Stimulated activated CD8-positive, alpha-beta memory T cell treated with anti-CD3 and anti-CD28 coated beads, Interleukin-12 subunit alpha, Interleukin-12 subunit beta, amount 100 ng/mL, for 1 hour (primary cell): ENCODE measurements at places on chromosomes 1 and 21.

DNA sequence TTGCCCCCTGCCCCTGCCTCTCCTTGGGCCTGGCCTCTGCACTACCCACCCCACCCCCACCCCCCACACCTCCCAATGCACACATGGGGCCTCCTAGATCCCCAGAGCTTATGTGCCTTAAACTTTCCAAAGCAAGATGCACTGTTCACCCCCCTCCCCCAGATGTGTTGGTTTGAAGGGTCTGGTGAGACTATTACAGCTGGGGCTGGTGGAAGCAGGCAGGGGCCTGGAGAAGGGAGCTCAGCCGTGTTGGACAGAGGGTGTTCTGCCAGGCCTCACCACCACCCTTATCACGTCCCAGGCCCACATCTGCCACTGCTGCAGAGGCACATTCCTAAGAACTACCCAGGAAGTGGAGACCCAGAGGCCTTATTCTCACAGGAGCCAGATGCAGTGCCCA is 18.3 kb upstream of the RSPO1 start:
- no peak for DNase-seq

DNA sequence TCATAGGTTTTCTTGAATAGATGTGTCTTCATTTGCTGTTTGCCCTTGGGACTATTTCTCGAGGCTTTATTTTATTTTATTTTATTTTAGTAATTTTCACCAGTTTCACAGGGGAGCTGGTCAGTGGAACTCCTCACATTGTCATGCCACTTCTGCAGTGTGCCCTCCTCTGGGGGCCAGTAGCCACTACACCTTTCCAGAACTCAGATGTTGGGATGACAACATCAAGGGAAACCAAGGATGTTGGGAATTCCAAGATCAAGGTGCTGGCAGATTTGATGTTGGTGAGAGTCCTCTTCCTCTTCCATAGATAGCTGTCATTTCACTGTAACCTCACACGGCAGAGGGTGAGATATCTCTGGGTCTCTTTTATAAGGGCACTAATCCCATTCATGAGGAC is 35.5 kb downstream of the SLC26A9 start:
- DNase-seq: no peak

GRCh38 chr1:63063367-63063766 is 259.0 kb upstream of the FOXD3 start:
- DNase-seq: no peak

GRCh38 chr1:186286615-186287315 is 88.3 kb downstream of the TPR start:
- DNase-seq: no peak

DNA sequence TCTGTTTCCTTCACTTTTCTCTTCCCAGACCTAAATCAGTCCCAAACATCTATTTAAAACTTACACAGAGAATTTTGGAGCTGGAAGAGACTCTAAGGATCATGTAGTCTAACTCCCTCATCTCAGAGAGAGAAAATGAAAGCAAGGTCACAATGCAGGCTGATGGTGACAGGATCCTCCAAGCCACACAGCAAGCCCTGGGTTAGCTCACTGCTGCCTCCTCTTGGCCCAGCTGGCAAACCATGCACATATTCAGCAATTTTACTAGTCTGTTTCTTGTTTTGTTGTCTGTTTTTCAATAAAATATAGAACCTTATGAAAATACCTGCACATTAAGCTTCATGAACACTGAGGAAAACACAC is 27.7 kb upstream of the LY9 start:
- DNase-seq: peak; percentile 68

DNA sequence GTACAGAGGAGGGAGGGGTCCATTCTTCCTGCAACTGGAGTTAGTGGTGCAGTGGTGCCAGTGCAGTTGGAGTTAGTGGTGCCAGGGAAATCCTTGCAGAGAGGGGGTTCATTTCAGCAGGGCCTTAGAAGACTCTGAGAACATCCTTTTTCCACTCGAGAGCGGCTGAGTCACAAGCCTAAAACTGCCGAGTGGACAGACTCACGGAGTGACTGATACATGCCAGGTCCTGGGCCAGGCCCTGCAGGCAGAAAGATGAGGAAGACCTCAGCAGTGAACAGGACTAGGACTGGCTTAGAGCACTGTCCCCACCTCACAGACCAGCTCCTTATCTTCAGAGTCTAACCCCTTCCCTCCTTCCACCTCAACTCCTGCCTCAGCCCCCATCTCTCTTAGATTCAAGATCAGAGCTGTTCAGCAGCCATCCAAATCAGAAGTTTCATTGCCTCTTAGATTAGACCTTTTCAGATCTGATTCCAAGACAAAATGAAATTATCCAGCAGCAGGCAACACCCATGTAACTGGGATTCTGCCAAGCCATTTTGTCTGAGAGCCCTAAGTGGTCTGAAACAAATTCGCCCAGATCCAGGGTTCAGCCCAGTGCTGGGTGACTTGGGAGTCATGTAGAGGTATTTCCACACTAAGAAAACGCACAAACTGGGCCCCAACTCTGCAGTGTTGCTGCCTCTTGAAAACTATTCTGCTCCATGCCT is 12.7 kb upstream of the IKBKE start:
- DNase-seq: no peak

GRCh38 chr21:34085129-34085528 is 11.8 kb downstream of the MRPS6 start:
- no peak for DNase-seq

DNA sequence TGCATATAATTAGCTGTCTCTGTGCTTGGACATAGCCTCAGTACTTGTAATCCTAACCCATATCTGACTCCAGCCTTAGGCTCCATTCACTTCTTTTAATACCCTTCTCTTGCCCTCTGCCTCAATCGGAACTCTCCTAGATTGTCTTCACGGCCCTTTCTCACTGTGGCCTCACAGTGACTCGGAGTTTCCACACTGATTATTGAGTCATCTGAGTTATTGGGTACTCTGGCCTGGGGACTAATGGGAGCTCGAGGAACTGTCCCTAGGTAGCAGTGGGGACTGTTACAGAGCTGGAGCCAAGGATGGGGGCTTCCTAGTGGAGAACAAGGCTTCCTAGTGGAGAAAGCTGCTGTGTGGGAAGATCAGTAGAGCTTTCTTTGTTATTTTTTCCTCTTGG is 17.0 kb downstream of the TRAF5 start:
- no peak for DNase-seq

DNA sequence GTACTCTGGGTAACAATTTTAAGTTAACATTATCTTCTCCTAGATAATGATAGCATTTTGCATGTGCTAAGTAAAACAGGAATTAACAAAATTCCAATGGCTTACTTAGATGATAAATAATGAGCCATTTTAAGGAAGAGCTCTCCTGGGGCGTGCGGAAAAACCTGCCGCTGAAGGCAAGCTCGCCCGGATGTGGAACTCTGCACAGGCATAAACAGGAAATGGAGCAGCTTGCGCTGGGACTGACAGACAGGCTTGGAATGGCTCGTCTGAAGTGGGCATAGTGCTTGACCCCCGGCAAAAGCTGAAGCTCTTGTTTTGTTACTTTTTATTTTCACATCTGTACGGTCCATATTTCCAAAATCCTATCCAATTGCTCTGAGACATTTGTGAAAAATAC is 169.2 kb downstream of the ZNF281 start:
- DNase-seq: no peak

DNA sequence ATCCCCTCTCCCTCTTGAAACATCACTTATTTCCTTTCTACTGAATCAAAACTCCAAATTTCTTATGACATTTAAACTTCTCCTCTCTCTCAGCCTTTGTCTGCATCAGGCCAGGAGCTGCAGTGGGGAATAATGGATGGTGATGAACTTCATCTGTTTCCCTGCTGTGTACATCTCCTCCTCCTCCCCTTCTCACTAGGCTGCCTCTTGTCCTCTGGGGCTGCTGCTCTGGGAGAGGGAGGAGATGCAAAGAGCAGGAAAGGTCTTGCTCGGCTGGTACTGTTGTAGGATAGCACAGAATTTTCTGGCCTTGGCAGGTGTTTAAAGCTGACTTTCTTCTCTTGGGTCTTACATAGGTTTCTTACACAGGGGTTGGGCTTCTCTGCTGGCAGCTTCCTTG is 31.1 kb upstream of the FMOD start:
- no peak for DNase-seq

- no peak for DNase-seq
Measured at GRCh38 chr1:21825393-21825792, 13.3 kb downstream of the LDLRAD2 start.

DNA sequence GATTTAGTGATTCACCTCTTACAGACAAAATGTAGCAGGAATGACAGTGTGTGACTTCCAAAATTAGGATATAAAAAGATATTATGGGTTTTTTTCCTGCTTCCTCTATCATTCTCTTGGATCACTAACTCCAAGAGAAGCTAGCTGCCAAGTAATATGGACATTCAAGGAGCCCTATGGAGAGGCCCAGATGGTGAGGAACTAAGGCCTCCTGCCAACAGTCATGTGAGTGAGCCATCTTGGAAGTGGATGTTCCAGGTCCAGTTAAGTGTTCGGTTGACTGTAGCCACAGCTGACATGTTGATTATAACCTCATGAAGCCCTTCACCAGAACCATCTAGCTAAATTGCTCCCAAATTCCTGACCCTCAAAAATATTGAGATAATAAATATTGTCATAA is 38.8 kb downstream of the CD160 start:
- no peak for DNase-seq

DNA sequence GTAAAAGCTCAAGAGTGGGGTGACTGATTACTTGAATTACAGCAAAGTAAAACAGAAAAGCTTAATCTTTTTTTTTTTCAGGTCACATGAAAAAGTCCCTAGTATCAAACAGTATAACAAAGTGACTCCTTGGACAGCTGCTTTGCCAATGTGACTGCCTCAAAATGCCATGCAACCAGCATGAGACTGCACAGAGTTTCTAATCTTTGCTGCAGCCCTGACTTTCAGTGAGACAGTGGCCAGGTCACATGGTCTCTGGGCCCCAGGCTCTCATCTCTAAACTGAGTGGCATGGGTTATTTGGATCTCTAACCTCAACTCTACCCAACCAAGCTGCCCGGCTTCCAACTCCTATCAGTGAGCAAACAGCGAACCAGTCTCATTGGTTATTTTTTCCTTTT is 169.0 kb downstream of the VAV3 start:
- no peak for DNase-seq

- no peak for DNase-seq
Measured at GRCh38 chr1:236128646-236129178, 13.6 kb upstream of the GPR137B start.

DNA sequence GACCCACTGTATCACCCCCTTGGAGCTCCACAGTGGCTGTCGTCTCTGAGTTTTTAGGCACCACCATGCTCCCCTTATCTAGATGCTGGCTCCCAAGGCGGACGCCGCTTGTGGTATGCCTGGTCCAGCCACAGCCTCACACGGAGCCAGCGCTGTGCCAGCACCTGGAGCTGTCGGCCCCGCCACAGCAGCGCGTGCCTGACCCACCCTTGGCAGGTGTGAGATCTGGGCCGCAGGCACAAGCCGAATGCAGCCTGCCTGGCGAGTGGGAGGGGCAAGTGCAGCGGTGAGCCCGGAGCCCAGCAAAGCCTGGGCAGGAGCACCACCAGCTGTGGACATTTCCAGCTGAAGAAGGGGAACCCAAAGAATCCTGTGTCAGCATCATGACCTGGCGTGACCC is 91.9 kb upstream of the BACE2 start:
- no peak for DNase-seq

GRCh38 chr21:15249285-15249993 is 184.6 kb upstream of the NRIP1 start:
- no peak for DNase-seq
